ENCODE measurements at places on chromosomes 5 and 9.

DNA sequence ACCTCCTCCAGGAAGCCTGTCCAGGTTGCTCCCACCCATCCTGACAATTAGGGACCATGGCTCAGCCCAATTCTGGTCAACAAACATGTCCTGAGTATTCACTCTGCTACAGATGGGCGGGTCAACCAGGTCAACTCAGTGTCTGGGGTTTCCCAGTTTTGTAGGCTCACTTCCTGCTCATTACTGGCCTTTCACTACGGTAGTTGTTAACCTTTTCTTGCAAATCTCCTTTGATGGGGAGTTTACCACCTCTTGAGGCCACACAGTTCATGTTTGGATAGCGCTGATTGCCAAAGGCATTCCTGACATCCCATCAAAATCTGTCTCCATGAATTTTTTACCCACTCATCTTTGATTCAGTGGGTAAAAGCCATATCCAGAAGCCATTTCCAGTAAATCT lies 13.8 kb downstream of the TMEM8B start:
- no peak for DNase-seq

GRCh38 chr9:84744195-84744594 lies 74.7 kb downstream of the NTRK2 start:
- DNase-seq = no peak

DNA sequence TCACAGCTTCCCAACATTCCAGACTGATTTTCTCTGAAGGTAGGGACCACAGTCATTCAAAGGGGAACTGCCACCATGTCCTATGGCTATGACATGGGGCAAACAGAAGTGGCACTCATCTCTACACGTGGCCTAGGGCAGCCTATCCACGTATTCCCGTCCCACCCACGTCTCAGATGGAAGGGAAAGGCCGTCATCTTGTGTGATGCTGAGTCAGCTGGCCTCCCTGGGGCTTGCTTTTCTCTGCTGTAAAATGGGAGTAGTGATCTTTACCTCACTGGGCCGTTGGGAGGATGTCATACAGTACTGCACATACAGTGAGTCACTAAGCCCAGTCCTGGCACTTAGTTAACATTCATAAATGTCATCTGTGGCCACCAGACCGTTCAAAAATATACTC lies 72.3 kb downstream of the RAPGEF1 start:
- DNase-seq = peak; percentile 21

DNA sequence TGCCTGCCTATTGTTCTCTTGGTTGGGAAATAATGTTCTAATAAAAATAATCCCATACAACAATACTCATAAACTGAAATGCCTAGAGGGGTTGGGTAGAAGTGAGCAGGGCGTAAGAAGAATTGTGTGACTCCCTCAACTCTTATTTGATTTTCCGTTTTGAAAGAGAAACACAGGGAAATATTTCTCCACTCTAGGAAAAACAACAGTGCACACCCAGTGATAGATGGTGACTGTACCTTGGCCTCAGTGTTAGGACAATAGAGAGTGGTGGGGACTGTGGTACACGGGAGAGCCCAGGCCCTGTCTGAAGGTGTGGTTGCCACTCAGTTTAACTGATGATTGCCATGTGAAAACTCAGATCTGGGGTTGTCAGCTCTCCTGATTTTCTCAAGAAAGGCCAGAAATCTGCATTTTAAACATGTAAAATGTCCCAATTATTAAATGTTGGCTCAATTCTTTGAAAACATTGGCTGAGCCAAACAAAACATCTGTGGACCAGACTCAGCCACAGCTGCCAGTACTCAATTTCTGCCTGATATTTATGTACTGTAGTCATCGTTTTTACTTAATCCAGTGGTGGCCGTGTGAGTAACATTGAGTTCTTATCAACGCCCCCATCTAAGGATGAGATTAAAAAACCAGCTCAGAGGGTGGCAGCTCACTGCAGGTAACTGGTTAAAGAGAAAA lies 103.8 kb upstream of the ZNF618 start:
- no peak for DNase-seq

DNA sequence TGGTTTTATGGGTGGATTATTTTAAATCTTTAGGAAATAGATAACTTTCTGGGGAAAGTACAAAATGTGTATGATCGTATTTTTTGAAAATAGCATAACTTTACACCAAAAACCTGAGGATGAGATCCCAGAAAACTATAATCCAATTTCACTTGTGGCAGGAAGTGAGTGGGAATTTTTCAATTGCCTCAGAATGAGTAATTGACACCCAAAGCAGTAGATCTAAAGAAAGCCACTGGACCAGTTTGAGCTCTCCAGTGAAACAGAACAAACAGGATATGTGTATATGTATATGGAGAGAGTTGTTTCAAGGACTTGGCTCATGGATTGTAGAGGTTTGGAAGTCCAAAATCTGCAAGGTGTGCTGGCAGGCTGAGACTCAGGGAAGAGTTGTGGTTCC lies 109.2 kb upstream of the SHB start:
- no peak for DNase-seq

DNA sequence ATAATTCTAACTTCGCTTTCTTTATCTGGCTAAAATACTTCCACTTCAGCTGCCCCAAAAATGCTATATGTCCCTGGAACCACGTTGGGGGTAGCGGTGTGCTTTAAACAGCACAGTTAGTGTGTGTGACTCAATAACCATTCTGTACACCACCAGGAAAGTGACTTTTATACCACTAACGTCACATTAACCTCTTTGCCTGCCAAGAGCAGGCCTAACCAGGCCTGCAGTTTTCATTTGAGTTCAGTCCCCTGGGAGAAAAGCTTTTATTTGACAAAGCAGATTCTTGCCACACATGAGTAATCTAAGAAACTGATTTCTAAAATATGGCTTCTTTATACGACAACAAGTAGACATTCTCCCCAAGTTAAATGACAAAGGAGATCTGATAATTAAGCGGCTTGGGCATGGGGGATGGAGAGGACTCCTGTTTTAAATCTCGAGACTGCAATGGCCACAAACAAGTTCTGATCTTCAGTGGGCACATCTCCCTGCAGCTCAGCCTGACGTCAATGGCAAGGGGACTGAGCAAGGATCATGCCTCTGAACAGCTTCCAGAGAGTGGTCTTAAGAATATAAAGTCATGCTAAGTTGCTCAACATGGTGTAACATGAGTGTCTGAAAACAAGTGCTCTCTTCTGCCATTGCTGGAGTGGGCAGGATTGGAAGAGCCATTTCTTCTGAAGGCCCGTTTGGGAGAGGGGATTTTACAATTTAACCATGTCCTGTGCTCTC lies 91.8 kb downstream of the GLIS3 start:
- no peak for DNase-seq

DNA sequence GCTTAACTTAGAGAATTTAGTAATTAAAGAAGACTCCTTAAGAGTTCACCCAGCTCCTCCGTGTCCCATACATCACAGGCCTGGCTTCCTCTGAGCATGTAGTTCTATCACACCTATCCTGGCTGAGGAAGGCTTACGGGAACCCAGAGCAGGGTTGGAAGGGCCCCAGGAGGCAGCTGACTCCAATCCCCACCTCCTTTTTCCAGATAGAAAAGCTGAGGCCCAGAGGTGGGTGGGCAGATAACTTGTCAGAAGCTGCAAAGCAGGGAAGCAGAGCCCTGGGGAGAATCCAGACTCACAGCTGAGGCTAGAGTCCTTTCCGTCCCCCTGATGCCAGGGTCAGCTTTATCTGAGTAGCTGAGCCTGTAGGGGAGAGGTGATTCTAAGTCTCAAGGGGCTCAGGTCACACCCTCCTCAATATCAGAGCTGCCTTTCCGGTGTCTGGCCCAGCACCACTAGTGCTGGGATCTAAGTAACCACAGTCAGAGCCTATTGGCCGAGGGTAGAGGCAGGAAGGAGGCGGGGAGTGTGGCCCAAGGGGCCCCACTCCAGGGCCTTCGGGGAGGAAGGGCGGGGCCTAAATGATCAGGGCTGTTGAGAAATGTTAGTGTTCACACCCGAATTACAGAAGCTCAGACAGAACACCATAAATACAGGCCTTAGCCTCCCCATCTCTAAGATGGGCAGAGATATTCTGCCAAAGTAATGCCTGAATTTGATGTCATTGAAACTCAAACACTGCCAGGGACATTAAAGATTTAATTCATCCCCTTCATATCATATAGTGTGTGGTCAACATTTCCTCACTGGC lies 9.9 kb downstream of the CCDC69 start:
- DNase-seq = peak; percentile 70

GRCh38 chr5:149172261-149172660 lies 31.0 kb downstream of the ABLIM3 start:
- no peak for DNase-seq

- DNase-seq = no peak
Measured at GRCh38 chr9:4859035-4859434, 66.3 kb downstream of the RCL1 start.

DNA sequence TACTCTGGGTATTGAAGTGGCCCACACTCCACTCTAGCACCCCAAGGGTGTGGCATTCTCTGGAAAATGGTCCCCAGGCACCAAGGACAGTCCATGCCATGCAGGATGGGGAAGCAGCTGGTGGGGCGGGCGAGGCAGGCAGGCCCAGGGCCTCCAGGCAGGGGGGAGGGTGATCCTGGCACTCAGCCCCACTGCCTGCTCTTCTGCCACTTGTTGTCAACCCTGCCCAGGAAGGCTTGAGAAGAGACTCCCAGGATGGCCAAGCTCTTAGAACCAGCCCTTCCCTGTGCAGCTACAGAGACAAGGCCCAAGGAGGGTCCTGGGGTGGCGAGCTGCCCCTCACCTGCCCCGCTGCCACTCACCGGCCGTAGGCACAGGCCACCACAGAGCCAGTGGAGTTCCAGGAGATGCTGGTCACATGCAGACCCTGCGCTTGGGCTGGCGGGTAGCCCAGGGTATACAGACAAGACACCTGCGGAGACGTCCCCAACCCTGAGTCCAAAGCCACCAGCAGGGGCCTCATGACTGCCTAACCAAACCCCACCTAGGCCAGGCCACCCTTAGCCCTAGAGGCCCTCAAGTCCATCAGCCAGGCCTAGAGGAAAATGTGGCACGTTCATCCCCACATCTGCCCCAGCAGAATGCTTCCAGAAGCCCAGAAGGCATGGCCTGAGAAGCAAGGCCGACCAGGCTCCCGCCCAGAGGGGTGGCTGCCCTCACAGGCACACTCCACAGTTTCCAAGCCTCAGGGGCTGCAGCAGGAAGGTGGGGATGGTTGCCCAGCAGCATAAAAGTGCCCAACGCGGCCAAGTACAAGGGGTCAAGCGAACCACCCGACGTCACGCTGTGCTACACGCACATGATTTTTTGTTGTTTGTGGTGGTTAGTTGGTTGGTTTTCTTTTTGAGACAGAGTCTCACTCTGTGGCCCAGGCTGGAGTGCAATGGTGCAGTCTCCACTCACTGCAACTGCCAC lies 19.8 kb downstream of the DYNC2I2 start:
- no peak for DNase-seq

GRCh38 chr5:63726496-63726895 lies 235.7 kb downstream of the HTR1A start:
- DNase-seq = no peak

DNA sequence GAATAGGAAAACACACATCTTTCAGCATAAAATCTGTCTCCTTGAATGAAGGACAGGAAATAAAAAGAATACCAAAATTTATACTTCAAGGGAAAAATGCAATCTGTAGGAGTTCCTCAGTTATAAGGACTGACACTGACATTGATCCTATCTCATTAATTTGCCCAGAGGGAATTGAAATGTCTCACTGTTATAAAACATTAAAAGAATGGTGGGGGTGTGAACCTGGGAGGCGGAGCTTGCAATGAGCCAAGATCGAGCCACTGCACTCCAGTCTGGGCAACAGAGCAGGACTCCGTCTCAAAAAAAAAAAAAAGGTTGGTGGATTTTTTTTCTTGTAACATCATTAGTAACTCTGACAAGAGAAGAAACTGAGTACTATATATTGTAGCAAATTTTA lies 60.8 kb downstream of the TTLL11 start:
- no peak for DNase-seq

GRCh38 chr5:134592141-134592746 lies 40.4 kb downstream of the SAR1B start:
- no peak for DNase-seq

- DNase-seq = no peak
Measured at GRCh38 chr5:124231230-124231629, 515.2 kb downstream of the ZNF608 start.

DNA sequence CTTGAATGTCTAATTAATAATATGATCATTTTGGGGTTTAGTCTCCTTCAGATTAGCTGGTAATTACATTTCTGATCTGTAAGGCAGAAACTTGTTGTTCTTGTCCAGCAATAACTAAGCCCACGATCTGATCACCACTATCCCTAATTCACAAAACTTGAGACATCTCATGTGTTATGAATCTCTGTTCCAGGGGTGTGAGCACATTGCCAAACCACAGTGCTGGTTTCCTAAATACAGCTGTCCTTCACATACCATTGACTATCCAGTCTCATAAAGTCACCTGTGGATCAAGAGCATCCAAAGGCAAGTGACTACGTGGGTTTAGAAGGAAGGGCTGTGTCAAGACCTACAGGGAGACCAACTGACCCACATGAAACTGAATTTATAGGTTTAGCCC lies 134.1 kb upstream of the PRLR start:
- no peak for DNase-seq

GRCh38 chr5:181190711-181191525 lies 14.1 kb downstream of the TRIM7 start:
- DNase-seq = no peak

DNA sequence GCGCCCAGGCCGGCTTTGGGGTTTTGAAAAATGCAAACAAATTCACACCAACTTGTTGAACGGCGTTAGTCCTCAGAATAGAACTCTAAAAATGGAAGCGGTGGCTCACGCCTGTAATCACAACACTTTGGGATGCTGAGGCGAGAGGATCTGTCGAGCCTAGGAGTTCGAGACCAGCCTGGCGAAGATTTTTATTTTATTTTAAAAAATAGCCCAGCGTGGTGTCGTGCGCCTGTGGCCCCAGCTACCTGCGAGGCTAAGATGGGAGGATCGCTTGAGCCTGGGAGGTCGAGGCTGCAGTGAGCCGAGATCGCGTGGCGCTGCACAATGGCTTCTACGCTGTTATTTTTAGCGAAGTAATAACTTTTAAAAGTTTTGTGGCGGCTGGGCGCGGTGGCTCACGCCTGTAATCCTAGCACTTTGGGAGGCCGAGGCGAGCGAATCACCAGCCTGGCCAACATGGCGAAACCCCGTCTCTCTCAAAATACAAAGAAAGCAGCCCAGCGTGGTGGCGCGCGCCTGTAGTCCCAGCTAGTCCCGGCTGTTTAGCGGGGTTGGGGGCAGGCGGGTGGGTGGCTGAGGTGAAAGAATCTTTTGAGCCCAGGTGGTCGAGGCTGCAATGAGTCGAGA lies 694 bp upstream of the PLIN2 start:
- no peak for DNase-seq

GRCh38 chr5:132083071-132083678 lies 9.6 kb downstream of the CSF2 start:
- no peak for DNase-seq

DNA sequence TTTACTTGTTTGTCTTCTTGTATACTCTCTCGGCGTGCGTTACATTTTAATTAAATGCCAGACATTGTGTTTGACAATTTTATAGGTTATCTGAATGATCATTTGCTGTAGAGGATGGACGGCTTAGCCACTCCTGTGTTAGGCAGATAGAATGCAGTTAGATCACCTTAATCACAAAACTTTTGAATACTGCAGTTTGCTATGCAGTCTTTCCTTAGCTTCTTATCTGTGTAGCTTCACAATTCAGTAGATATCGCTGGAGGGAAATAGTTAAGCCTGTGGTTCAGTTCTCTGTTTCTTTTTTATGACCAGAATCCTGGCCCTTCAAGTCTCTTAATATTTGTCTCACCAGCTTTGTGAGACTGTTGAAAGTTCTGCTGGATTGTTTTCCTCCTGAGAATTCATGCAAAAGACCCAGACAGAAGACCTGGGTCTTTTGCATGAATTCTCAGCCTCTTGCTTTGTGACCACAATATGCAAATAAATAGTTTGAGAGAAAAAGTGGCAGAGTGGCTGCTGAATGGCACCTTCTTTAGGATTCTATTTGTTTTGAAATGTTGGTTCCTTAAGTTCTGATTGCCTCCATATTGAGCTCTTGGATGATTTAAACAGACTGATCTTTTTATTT lies 40.2 kb downstream of the RASA1 start:
- DNase-seq = no peak

All from activated CD8-positive, alpha-beta memory T cell treated with anti-CD3 and anti-CD28 coated beads for 1 hour (primary cell).